ENCODE measurements at places on chromosomes 6 and 20.
A peak's percentile ranks its signal among the peaks of the same experiment; 100 is the strongest.

DNA sequence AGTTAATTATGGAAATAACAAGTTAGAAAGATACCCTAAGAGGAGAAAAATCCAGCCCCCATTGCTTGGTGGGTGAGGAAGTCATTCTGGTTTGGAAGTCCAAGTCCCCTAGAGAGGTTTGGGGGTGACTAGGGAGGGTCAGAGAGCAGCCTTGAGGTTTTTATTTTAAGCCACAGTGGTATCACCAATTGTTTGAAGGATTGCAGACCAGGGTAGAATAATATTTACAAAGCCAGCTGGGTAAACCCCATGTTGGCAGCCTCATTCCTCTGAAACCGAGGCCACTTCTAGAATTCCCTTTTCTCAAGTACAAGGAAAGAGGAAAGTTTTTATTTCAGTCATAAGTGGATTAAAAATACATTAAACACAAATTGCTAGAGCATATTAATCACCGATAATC is 99.7 kb downstream of the TMEM170B start:
- DNase-seq = no peak

- no peak for DNase-seq
These were observed 10.5 kb downstream of the GNAS-AS1 start for GRCh38 chr20:58839991-58840747.

DNA sequence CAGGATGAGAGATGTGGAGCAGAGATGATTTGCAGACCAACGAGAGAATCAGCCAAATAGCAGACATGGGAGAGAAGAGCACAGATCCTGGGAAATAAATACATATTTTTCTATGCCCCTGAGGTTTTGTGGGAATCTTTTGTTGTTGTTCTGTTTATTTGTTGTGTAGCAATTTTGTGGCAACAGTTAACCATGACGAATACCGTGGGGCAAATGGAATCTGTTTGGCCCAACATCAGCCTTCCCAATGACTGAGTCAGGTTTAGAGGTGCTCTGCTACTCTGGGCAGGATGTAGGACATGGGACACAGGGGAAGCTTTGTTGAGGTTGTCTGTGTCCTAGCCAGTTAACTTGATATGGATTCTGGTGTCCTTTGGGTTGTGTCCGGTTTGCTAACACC is 7.9 kb upstream of the SLC2A10 start:
- DNase-seq = no peak

- peak; percentile 53 for DNase-seq
These were observed 67.7 kb downstream of the PHACTR2 start for GRCh38 chr6:143745166-143746133.

DNA sequence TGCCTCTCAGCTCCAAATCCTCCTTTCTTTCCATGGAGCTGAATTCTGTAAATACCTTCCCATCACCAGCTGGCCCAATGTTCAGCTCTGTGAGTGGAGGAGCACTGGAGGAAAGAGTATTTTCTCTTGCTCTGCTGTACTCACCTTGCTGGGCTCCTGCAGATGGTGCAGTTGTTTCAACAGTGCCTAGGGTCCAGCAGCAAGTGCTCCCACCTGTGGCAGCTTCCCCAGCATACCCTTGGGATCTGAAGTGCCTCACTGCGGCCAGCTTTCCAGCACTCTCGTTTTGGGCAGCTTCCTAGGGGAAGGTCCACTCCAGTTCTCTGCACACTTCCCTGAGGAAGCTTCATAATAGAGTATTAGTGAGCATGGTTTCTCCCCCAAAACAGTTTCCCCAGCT is 170.9 kb downstream of the ARHGAP18 start:
- DNase-seq = no peak

DNA sequence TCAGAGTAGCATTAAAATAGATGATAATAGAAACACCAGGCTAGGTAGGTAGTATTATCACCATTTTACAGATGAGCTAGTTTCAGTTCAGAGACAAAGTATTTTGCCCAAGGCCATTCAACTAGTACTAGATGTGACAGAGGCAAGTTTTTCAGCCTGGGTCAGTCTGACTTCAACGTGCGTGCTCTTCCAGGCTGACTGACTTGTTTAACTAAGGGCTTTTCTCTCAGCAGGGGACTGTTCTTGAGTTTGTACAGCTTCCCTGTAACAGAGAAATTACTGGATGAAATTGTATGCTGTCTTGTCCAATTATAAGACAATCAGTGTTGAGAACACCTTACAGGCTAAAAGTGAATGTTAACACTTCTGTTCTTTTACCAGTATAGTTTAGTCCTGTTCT is 333.5 kb upstream of the MAN1A1 start:
- no peak for DNase-seq

GRCh38 chr6:144315981-144316861 is 31.1 kb downstream of the UTRN start:
- no peak for DNase-seq

- no peak for DNase-seq
These were observed 58.4 kb downstream of the GJA10 start for GRCh38 chr6:89952686-89953085.

- no peak for DNase-seq
These were observed 10.2 kb downstream of the SENP6 start for GRCh38 chr6:75611702-75612375.

- DNase-seq = peak; percentile 43
These were observed at the start of gene FOXC1 for GRCh38 chr6:1609648-1610496. Gene FOXC1, plus strand, starts transcription at chr6:1609915. Its CDS starts 531 bp downstream, at chr6:1610446.

DNA sequence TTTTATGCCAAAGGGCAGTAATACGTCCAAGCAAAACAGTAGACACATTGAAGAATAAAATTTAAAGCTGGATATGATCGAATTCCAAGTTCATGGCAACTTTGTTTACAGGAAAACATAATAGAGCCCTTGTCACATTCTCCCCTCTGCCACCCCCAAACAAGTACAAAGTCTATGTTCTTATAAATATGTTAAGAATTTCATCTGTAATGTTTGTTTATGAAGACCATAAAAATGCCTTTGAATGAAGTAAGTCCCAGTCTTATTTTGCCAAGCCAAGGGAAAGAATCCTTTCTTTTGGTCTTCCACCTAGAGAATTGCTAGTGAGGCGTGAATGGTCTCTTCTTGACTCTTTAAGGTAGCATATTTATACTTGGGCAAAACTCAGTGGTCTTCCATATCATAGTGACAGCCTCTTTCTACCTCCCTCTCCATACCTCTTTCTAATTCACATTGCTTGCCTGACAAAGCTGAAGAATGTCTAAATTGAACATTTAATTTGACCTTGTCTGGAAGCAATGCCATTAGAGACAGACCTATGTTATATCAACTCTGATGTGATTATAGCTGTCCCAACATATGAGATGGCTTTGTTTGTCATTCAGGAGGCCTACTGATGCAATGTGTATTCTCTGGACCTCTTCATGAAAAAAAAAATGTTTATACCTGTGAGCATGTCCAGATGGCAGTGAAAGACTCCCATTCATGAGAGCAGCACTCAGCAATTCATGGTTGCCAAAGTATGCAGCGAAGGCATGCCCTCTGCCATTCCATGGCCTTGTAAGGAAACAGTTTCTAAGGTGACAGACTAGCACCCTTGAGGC is 70.6 kb upstream of the CCN2 start:
- DNase-seq = no peak

- no peak for DNase-seq
These were observed 21.7 kb downstream of the SERPINB9 start for GRCh38 chr6:2881423-2881822.

GRCh38 chr6:132495604-132496079 is 17.3 kb downstream of the STX7 start:
- no peak for DNase-seq

GRCh38 chr6:132571774-132572173 is 1.7 kb downstream of the TAAR6 start:
- DNase-seq = no peak

DNA sequence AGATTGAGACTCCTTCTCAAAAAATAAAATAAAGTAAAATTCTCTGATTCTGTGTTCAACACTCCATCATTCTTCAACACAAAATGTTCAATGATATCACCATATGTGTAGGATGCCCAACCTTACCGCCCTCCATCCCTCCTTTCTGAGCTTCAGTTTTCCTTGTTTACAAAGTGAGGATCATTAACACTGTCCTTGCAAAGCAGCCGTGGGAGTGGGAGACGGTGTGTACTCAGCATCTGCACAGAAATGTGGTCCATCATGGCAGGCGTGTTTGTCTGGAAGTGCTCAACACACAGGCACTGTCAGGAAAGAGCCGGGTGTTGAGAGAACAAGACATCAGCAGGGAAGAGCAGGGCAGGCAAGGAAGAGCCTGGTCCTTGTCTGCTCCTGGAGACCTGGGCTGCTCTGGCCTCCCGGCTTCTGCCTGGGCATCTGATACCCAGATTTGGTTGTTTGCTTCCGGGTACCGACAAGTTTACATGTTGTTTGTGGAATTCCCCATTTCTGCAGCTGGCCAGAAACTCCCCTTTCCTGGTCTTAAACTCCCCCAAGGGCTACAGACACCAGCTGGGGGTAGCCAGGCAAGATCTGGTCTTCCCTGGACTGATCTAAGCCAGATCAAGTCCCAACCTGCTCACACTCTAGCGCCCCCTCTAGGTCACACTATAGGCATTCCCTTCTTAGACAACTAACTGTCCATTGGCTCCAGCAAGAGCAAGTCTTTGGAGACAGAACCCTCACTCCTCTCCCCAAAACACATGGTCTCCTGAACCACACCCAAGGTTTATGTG is 26.7 kb upstream of the TTPAL start:
- DNase-seq = no peak

- DNase-seq = no peak
These were observed 48.9 kb downstream of the DUSP22 start for GRCh38 chr6:340991-341827.

- no peak for DNase-seq
These were observed 52.9 kb upstream of the SLC22A16 start for GRCh38 chr6:110529355-110529754.

- no peak for DNase-seq
These were observed 917.9 kb downstream of the KIF16B start for GRCh38 chr20:15655295-15655874.

- DNase-seq = no peak
These were observed 26.7 kb upstream of the AKIRIN2 start for GRCh38 chr6:87728706-87729105.

GRCh38 chr6:115863211-115863610 is 197.5 kb downstream of the FRK start:
- no peak for DNase-seq

GRCh38 chr6:154611241-154611640 is 100.8 kb upstream of the CNKSR3 start:
- DNase-seq = no peak

GRCh38 chr6:2844008-2844407 is 2.3 kb upstream of the SERPINB1 start:
- DNase-seq = no peak

GRCh38 chr6:114142258-114142657 is 171.3 kb upstream of the HDAC2 start:
- DNase-seq = no peak

- DNase-seq = no peak
These were observed 98.7 kb downstream of the ERMARD start for GRCh38 chr6:169850154-169850553.

DNA sequence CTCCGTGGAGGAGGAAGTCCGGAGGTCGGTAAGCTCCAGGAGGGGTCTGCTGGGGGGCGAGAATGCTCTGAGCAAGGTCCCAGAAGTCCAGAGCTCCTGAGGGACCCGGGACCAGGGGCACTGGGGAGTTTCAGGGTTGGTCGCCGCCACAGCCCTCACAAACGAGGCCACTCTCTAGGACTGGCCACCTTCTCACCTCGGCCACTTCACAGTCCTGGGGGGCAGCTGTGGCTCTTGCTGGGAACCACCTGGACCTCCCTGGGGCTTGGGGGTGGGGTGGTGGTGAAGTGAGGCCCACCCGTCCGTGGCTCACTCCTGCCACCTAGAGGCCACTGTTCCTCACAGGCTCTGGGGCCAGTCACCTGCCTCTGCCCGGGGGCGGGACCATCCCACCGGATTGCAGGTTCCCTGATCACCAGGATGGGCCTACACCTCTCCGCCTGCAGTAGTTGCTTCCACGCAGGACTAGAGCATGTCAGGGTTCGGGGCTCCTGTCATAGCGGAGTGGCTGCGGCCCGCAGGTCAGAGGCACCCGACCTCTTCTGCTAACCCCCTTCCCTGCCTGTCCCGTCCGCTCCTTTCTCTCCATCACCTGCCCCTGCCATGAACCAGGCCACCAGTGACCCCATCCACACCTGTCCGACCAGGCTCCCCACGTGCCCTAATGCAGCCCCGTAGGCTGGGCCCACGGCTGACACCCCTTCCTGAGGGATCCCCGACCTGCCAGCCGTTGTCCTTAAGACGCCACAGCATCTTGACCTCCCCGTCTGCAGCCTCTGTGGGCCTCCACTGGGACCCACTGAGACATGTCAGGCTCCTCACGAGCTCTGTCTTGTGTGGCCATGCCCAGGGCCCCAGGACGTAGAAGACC is 5.1 kb upstream of the TCEA2 start:
- DNase-seq = peak; percentile 78

- no peak for DNase-seq
These were observed 99.3 kb downstream of the MTHFD1L start for GRCh38 chr6:150964765-150965164.

- DNase-seq = no peak
These were observed 1.9 kb downstream of the PNRC1 start for GRCh38 chr6:89082486-89082891.

DNA sequence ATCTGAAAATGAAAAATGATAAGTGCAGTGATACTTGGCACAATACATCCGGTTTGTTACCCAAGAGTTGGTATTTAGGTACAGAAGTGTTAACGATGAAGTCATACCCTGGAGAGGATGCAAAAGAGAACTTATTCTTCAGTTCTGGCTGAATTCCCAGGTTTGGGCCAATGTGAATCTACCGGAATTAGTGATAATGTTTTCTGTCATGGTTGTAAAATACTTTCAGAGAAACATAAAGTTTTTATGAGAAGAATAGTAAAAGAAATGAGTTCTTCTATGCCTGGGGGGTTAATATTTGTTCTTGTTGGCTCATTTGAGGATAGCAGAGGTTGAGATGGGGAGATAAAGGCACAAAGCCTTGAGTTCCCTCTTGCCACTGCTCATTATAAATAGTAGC is 509.9 kb upstream of the POU3F2 start:
- no peak for DNase-seq

DNA sequence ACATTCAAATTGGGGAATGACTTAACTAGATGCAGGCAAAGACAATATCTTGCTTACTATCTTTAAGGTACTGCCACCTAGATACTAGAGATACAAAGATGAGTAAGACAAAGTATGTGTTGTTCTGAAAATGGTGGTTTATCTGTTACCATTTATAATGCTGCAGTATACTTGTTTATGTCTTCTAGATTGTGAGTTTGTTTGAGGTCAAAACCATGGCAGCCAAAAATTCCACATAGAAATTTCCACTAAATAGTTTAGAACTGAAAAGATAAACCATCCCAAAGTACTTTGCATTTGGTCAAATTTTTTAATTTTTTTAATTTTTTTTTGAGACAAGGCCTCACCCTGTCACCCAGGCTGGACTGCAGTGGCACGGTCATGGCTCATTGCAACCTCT is 150.8 kb downstream of the SOX4 start:
- no peak for DNase-seq

GRCh38 chr6:132445201-132445951 is 44.1 kb upstream of the MOXD1 start:
- DNase-seq = no peak

DNA sequence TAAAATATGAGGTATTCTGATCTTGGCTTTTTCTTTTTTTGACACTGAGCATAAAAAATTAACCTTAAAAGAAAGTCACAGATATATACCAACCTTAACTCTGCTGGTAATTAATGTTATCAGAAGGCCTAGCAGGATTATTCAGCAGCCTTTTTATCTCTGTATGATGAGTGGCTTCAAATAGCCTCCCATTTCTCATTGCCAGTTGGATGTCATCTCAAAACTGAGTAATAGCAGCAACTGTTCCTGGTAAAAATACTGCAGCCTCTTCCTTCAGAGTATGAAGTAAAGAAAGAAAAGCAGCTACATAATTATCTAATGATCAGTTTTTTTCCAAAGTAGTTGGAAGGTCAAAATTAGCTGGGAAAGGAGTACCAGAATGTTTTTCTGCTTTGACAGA is 24.9 kb upstream of the HDGFL1 start:
- DNase-seq = no peak
